B cell (primary cell): ENCODE measurements at places on chromosomes 2 and 18. TPM values are rescaled to one million over a fixed set of nuclear protein-coding genes. Genes with fewer than 3 reads are reported as not detected.

RGPD5 gene
- total RNA-seq = 61.1 and 86.8 TPM in 2 replicates

CAB39 gene
- total RNA-seq = 72.5 and 75.7 TPM in 2 replicates

DNA sequence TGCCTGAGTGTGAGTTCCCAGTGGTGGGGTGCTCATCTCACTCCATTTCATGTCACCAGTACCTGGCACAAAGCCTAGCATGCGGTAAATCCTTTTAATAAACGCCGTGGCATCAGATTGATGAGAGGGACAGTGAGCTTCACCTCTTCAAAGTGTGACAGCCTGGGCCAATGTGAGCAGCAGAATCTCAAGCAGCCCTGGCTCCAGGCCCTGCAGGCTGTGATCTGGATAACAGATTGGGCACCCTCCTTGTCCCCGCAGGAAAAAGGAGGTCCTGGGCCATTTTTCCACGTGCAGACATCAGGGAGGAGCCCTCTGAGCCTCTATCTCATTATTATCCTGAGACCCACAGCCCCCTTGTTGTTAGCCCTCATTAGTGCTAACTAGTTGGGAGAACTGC is 34.8 kb downstream of the TET3 start:
- no peak overlapping the region for H3K4me3 ChIP-seq
- H3K27ac ChIP-seq = no peak overlapping the region
- H3K4me1 ChIP-seq = peaks cover 21% of the 10 kb centered on the region
- H3K27me3 ChIP-seq = no peaks in the 10 kb centered on the region
- no peaks in the 10 kb centered on the region for H3K36me3 ChIP-seq
- DNase-seq = no peak

DNA sequence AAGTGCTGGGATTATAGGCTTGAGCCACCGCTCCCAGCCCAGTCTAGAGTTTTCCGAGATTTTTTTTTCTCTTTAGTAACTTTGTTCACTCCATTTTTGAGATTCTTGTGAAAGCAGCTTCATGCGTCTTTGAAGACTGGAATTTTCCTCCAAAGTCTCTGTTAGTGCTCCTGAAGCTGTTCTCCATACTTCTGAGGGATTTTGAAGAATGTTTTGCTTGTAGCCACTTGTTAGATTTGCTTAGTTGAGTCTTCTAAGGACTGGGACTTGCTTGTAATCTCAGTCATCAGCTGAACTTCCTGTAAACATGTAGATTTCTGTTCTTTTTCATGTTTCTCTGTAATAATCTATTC is 234.3 kb downstream of the MYCN start:
- H3K4me1 ChIP-seq = no peaks in the 10 kb centered on the region
- no peaks in the 10 kb centered on the region for H3K27me3 ChIP-seq
- no peak overlapping the region for H3K27ac ChIP-seq
- H3K36me3 ChIP-seq = no peaks in the 10 kb centered on the region
- DNase-seq = no peak
- H3K4me3 ChIP-seq = no peak overlapping the region

- DNase-seq = no peak
- no peaks in the 10 kb centered on the region for H3K27me3 ChIP-seq
- no peaks in the 10 kb centered on the region for H3K4me1 ChIP-seq
Measured at GRCh38 chr18:677951-678381, 20.5 kb downstream of the TYMS start.

DNA sequence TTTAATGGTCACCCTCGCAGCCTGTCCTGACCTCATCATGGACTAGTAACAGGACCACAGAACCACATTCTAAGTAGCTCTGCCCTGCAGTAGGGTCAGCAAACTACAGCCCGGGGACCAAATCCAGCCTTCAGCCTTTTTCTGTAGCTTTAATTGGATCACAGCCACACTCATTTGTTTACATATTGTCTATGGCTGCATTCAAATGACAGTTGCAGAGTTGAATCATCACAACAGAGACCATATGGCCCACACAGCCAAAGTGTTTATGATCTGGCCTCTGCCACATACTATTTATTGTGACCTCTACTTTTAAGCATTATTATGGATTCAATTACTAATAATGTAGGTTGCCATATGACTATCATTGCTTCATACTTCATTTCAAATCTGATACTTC is 47.7 kb downstream of the MAP3K19 start:
- H3K4me1 ChIP-seq = peaks cover 3% of the 10 kb centered on the region
- no peak for DNase-seq
- no peaks in the 10 kb centered on the region for H3K27me3 ChIP-seq
- no peaks in the 10 kb centered on the region for H3K36me3 ChIP-seq
- H3K27ac ChIP-seq = no peak overlapping the region

DNA sequence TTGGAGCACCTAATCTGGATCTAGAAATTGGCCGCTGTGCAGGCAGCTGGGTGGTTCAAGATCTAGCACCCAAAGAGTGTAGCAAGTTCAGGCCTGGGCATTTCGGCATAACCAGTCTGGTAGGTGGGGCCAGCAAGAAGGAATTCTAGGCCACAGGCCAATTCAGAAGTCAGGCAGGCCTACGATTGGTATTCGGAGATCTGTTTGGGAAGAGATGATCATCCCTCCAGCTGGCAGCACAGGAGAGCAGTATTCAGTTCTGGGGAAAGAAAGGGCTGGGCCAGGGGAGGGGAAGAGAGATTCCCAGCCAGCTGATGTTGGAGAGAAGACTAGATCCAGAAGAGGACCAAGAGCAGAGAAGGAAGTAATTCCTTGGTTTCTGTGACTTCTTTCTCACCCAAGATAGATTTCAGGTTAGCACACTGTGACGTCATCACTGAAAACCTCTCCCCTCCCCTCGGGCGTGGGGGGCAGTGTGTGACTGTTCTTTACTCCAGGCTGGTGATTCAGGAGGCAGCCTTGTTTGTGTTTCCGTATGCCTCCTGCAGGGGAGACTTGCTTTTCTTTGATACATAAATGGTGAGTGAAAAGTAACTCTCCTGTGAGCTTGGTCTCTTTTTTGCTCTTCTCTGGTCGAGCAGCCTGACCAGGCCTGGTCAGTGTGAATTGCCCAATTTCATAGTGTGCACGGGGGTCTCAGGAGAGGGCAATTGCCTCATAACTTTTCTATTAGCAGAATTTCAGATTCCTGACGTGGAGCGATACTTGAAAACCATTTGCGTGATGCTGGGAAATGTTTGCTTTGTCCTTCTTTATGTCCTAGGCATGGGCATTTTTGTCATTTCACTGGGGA is 61.1 kb downstream of the MEIS1 start:
- no peaks in the 10 kb centered on the region for H3K27me3 ChIP-seq
- no peak overlapping the region for H3K4me3 ChIP-seq
- no peaks in the 10 kb centered on the region for H3K4me1 ChIP-seq
- no peak overlapping the region for H3K27ac ChIP-seq

GRCh38 chr2:176496761-176497160 is 227.5 kb downstream of the MTX2 start:
- no peaks in the 10 kb centered on the region for H3K36me3 ChIP-seq
- H3K4me1 ChIP-seq = peaks cover 18% of the 10 kb centered on the region
- no peak overlapping the region for H3K27ac ChIP-seq

- no peak overlapping the region for H3K4me3 ChIP-seq
- no peak for DNase-seq
- H3K27ac ChIP-seq = no peak overlapping the region
Measured at GRCh38 chr2:241809383-241810306, 652 bp downstream of the NEU4 start.
